ENCODE measurements at places on chromosomes 4 and X.

- no peak for DNase-seq
Measured at GRCh38 chr4:86223472-86223871, 136.4 kb downstream of the MAPK10 start.

GRCh38 chr4:36348403-36348938 is 67.1 kb downstream of the DTHD1 start:
- peak; percentile 89 for DNase-seq

- DNase-seq = no peak
Measured at GRCh38 chrX:136810493-136810892, 29.8 kb upstream of the ARHGEF6 start.

DNA sequence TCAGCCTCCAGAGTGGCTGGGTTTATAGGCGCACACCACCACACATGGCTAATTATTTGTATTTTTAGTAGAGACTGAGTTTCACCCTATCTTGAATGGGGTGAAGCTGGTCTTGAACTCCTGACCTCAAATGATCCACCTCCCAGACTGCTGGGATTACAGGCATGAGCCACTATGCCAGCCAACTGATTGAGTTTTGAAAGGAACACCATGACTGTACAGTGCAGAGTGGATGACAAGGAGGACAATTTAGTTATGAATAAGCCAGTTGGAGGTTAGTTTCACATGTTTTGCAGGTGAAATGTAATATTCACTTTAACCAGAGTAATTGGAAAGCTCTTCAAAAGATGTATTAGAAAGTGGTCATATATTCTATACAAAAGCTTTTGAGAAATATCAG is 60.8 kb downstream of the PCDH18 start:
- no peak for DNase-seq

DNA sequence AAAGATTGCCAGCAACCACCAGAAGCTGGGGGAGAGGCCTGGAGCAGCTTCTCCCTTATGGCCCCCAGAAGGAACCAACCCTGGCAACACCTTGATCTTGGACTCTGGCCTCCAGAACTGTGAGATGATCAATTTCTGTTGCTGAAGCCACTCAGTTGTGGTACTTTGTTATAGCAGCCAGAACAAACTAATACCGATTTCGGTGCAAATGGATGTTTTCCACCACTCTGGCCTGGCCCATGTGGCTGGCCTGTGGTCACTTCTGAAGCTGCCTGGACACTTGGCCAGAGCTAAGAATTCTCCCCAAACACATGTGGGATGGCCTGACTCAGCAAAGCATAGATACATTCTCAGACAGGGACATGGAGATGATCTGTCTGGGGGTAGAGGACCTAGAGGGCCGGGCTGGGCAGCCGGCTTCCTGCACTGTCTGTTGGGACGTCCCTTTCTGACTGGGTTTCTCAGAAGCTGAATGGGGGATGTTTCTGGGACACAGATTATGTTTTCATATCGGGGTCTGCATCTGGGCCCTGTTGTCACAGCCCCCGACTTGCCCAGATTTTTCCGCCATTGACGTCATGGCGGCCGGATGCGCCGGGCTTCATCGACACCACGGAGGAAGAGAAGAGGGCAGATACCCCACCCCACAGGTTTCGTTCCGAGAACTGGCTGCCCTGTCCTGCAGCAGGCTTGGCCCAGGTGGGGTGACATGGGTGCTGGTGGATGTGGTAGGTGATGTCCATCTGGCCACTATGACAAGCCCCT is 4.1 kb downstream of the FOXP3 start:
- DNase-seq = no peak
